ENCODE measurements at places on chromosomes 5 and 9. TPM values are rescaled to one million over a fixed set of nuclear protein-coding genes. Genes with fewer than 3 reads are reported as not detected.

DNA sequence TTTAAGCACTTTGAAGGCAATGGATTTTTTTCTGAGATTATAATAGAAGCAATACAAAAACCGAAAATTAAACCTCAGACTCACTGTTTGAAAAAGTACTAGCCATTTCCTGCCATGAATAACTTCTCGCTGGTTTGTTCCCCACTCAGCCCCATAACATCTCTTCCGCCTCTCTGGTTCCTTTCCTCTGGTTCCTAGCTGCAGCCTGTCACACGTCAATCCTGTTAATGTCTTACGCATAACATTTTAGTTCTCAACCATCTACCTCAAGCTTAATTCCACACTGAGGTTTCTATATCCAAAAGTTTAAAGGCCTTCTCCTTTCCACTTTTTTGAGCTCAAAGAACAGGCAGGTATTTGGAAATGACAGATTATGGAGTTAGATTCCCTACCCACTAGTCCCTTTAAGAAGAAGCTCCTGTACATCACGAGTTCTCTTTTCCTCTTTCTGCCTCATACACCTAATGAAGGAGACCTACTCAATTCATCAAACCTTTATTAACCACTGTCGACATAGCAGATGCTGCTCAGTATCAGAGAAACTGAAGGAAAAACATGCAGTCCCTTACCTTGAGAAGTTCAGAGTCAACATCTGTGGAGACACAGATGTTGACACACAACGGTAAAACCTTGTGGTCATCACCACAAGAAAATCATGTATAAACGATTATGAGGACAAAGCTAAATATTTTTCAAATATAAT lies 243.0 kb upstream of the PTGER4 start:
- DNase-seq, result no peak

Gene ZNF608
- 28.2 TPM for polyA plus RNA-seq

GRCh38 chr9:75964427-75964826 lies 74.0 kb downstream of the PCSK5 start:
- DNase-seq, result no peak

DNA sequence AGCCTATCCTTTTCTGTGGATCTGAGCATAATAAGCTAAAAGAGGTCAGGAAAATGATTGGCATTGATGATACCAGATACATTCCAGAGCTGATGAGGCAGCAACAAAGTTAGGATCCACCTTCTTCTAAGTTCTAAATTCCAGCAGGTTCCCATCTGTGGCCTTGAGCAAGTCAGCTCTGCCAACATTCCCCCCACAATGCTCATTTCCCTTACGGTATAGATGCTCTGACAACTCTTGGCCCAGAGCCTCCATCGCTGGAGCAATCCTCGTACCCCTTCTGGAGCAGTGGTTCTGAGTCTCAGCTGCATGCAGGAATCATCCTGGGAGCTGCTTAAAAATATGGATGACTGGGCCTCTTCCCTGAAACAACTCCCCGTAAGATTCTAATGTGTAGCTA lies 78.1 kb downstream of the MED27 start:
- no peak for DNase-seq

- no peak for DNase-seq
Observed at GRCh38 chr9:131429121-131430012, 35.5 kb downstream of the PRRC2B start.

Gene NTNG2
- polyA plus RNA-seq, result 0.54 TPM

Gene FOXD4L4
- 0.13 TPM for polyA plus RNA-seq

GRCh38 chr9:134293611-134294152 lies 32.6 kb upstream of the RXRA start:
- DNase-seq, result peak; percentile 55

DNA sequence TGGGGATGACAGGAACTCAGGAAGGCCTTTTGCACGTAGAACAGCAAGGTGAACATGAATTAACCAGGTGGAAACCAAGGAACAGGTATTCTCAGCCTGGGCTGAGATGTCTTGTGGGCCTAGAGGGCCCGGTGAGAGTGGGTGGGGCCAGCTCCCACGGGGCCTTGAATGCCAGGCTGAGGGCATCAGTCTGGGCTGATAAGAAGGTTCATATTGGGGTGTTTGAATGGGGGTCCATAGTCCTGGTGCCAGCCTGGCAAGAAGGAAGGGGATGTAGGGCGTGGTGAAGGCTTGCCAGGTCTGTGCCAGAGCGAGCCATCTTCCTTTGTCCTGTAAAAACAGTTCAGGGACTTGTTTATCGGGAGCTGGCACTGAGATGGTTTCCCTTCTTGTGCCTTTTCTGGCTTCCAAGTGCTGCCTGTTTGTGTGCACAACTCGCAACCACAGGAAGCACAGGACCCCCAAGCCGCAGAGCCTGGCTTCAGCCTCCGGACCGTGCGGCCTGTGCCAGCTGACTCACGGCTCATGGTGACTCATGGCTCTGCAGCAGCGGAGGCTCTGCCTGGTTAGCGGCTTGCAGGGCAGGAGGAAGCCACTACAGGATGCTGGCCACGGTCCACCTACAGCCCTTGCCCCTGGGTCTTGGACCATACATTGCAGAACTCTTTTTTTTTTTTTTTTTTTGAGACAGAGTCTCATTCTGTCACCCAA lies 2.4 kb downstream of the CARD19 start:
- peak; percentile 84 for DNase-seq

- DNase-seq, result no peak
Observed at GRCh38 chr5:440401-441201, 2.4 kb upstream of the EXOC3 start.

GRCh38 chr9:132074736-132075135 lies 4.9 kb downstream of the MED27 start:
- no peak for DNase-seq

Gene PCDHGA4
- 1.1 TPM for polyA plus RNA-seq

DNA sequence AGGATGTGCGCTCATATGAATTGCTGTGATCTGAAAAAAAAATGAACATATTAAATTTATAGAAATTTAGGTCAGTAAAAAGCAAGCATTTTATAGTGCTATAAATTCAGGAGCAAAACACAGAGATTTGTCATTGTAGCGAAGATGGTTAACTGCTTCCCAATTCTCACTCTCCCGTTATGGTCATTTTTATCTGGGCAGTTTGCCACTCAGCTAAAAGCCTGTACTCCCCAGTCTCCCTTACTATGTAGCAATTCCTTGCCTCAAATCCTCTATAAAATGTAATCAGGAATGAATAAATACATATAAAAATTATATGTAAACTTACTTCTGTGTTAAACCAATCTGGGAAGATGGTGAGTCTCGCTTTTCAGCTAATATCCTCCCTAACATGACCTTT lies 471.5 kb downstream of the HINT1 start:
- peak; percentile 26 for DNase-seq

Gene WNT8A
- not detected for polyA plus RNA-seq

DNA sequence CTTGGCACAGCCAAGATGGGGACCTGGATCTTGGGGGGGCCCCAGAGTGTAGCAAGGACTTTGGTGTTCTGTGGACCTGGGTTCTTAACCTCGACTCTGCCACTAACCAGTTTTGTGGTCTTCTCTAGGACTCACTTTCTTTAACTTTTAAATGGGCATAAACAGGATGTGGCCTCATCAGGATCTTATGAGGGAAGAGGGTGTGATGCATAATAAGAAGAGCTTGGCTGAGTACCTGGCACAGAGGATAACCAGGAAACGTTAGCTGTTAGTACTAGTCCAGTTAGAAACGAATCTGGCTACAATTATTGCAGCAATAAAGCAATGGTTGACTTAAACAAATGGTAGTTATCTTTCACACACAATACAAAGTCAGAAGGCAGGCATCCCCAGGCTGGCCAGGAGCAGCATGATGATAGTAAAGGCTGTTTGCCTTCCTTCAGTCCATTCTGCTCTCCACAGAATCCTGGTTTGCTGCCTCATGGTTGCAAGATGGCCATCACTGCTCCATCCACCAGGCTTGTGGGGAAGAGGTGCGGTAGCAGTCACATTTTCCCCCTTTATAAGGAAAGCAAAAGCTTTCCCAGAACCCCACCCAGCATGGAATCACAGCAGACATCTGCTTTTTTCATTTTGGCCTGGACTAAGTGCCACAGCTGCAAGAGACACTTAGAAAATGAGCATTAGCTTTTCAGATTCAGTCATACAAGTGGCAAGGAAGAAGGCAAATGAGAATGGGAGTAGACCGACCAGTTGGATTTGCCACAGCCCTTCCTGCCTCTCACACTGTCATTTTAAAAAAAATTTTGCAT lies 225.0 kb downstream of the AOPEP start:
- DNase-seq, result no peak

Gene ARHGEF39
- 5.5 TPM for polyA plus RNA-seq

Gene KIF27
- polyA plus RNA-seq, result 4.9 TPM

Gene IL17B
- polyA plus RNA-seq, result 253 TPM
